ENCODE measurements at places on chromosomes 7 and 10.

GRCh38 chr10:61284222-61284890 lies 168.8 kb downstream of the TMEM26 start:
- DNase-seq = peak; percentile 54

- DNase-seq = no peak
Measured at GRCh38 chr7:17104419-17104818, 194.0 kb upstream of the AHR start.

- no peak for DNase-seq
Measured at GRCh38 chr7:39488467-39489393, 77.5 kb upstream of the YAE1 start.

- DNase-seq = no peak
Measured at GRCh38 chr10:63021225-63021624, 111.9 kb upstream of the NRBF2 start.

DNA sequence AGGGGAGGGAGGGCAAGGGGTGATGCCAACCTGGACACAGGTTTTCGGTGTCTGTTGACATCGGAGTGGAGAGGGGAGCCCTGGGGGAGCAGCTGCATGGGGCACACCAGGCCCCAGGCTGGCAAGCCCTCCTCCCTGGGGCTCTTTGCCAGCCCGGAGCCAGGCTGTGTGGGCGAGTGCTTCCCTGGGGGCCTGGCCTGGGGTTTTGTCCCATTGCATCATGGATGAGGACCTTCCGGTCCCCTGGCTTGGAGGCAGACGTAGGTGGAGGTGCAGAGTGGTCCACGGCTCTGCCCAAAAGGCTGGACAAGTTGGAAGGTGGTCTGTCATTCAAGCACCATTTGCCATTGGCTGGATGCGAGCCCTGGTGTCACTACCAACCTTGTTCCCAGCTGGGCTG lies 34.8 kb downstream of the ZMIZ1 start:
- no peak for DNase-seq

GRCh38 chr7:120989257-120990220 lies 1.0 kb downstream of the CPED1 start:
- DNase-seq = no peak

- peak; percentile 4 for DNase-seq
Measured at GRCh38 chr7:107660381-107661080, at the start of gene SLC26A4. Gene SLC26A4 (plus strand): TSS chr7:107660828. CDS start chr7:107661642, 814 bp downstream.

- DNase-seq = no peak
Measured at GRCh38 chr10:127909716-127910463, 3.0 kb downstream of the PTPRE start.

Data from kidney tubule cell (primary cell).